ENCODE measurements at places on chromosomes 1 and 21. TPM values are rescaled to one million over a fixed set of nuclear protein-coding genes. Genes with fewer than 3 reads are reported as not detected.

- no peak for DNase-seq
- peaks cover 9% of the 10 kb centered on the region for H3K27me3 ChIP-seq
- H3K27ac ChIP-seq: no peak overlapping the region
- no peaks in the 10 kb centered on the region for H3K36me3 ChIP-seq
- H3K4me3 ChIP-seq: no peak overlapping the region
- no peaks in the 10 kb centered on the region for H3K4me1 ChIP-seq
Observed at GRCh38 chr1:230542681-230543080, 99.6 kb upstream of the COG2 start.

DNA sequence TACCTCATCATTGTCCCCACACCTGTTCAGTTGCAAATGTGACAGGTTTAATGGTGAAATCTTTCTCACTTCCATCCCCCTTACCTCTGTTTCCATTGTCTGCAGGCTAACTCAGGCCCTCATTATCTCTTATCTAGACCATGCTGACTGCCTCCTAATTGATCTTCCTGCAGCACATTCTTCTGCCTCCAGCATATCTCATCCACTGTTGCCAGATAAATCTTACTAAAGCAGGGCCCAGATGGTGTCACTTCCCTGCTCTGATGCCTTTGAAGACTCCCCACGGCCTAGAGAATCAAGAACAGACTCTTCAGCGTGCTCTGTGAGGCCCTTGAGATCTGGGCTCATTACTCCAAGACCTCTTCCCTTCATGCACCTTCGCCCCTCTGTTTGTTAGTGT is 230.1 kb downstream of the DUSP10 start:
- no peak overlapping the region for H3K27ac ChIP-seq
- DNase-seq: no peak
- H3K4me3 ChIP-seq: no peak overlapping the region
- no peaks in the 10 kb centered on the region for H3K36me3 ChIP-seq
- H3K27me3 ChIP-seq: no peaks in the 10 kb centered on the region
- no peaks in the 10 kb centered on the region for H3K4me1 ChIP-seq

GRCh38 chr1:85705940-85706339 is 2.3 kb downstream of the ZNHIT6 start:
- no peak overlapping the region for H3K27ac ChIP-seq
- H3K36me3 ChIP-seq: peaks cover 29% of the 10 kb centered on the region
- no peak for DNase-seq
- H3K4me1 ChIP-seq: peaks cover 18% of the 10 kb centered on the region

- no peak for DNase-seq
- no peaks in the 10 kb centered on the region for H3K27me3 ChIP-seq
- no peak overlapping the region for H3K4me3 ChIP-seq
- H3K27ac ChIP-seq: no peak overlapping the region
- H3K4me1 ChIP-seq: no peaks in the 10 kb centered on the region
Observed at GRCh38 chr1:150210706-150211105, 25.2 kb downstream of the ANP32E start.

DNA sequence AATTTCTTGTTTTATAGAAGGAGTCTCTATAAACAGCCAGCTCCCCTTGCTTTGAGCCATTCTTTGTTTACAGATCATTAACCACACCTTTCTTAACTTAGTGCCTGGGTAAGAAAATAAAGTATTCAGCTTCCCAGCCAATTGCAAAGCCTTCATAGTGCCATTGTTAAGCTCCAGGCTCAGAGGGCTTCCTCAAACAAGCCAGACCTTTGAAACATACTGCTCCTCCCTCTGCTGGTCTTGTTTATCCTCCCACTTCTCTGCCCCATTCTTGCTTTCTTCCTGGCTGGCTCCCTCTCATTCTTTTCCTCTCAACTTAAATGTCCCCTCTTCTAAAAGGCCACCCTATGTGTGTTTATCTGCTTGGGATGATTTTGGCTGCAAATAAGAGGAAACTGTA is 319.4 kb upstream of the ST6GALNAC5 start:
- no peak overlapping the region for H3K4me3 ChIP-seq
- H3K27ac ChIP-seq: no peak overlapping the region
- no peaks in the 10 kb centered on the region for H3K27me3 ChIP-seq
- DNase-seq: no peak
- H3K4me1 ChIP-seq: no peaks in the 10 kb centered on the region

DNA sequence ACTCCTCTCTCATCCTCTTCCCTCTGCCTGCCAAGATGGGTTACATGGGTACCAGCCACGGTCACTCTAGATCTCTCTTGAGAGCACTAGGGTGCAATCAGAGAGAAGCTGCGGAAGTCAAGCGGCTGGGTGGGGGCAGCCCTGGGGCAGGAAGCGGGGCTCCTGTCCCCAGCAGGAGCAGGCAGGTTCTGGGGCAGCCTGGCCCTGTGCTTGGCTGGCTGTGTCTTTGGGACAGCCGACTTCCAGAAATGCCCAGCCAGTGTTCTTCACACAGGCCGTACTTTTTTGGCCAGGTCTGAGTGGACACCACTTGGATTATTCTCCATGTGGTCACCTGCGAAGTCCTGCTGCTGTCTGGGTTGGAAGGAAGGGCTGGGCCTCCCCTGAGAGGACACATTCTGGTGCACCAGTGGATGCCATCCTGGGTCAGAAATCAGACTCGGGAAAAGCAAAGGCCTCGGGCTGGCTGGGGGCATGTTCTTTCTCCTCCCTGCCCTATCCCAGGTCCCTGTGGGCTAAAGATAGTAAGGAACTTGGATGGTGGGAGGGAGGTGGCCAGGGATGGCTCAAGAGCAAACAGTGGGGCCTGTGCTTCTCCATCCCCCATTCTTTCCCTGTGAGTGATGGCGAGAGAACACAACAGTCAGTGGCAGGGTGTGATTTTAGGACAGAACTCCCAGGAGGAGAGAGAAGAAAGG is 93.7 kb downstream of the ITPKB start:
- H3K27ac ChIP-seq: no peak overlapping the region
- H3K27me3 ChIP-seq: no peaks in the 10 kb centered on the region
- H3K4me1 ChIP-seq: peaks cover 7% of the 10 kb centered on the region
- DNase-seq: no peak

DNA sequence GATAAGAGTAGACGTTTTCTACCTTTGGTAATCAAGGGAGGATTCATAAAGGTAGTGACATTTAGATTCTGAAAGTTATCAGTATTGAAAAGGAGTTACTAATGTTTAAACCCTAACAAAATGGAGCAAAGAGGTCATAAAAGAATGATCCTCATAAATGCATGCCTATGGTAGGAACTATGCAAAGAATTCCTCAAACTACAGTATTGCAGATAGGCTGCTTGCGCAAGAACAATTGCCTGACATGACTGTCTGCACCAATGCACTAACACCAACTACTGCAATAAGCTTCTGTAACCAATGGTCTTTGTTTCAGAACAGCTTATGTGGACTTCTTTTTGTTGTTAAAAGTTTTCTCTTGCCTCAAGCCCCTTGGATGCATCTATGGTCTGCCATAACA is 597.3 kb upstream of the ADGRL4 start:
- peak; percentile 48 for DNase-seq
- no peaks in the 10 kb centered on the region for H3K4me1 ChIP-seq
- no peak overlapping the region for H3K27ac ChIP-seq
- no peaks in the 10 kb centered on the region for H3K27me3 ChIP-seq
- H3K36me3 ChIP-seq: no peaks in the 10 kb centered on the region
- no peak overlapping the region for H3K4me3 ChIP-seq

DNA sequence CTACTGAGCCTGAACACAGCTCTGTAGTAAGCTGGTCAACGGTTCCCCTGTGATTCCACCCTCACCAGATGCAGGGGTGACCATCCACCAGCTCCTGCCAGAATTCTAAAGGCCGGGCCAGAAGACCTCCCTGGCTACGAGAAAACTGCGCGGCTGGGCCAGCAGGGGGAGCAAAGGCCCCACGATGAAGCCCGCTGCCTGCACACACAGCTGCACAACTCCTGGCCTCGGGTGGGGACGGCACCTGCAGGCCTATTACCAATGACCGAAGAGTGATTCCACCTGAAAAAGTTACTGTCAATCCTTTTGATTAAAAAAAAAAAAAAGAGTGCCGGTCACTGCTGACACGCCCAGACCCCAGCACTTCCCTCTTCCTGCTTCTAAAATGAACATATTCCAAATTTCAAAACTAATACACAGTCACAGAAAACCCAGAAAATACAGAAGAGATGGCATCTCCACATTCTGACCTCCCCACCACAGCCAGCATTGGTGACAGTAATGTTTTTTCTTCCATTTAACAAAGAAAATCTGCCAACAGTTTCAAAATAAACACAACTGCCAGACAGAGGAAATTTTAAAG is 49.8 kb upstream of the RIPK4 start:
- H3K27ac ChIP-seq: peak overlapping the region; percentile 49
- peaks cover 5% of the 10 kb centered on the region for H3K4me1 ChIP-seq
- peak; percentile 73 for DNase-seq
- H3K4me3 ChIP-seq: no peak overlapping the region

DNA sequence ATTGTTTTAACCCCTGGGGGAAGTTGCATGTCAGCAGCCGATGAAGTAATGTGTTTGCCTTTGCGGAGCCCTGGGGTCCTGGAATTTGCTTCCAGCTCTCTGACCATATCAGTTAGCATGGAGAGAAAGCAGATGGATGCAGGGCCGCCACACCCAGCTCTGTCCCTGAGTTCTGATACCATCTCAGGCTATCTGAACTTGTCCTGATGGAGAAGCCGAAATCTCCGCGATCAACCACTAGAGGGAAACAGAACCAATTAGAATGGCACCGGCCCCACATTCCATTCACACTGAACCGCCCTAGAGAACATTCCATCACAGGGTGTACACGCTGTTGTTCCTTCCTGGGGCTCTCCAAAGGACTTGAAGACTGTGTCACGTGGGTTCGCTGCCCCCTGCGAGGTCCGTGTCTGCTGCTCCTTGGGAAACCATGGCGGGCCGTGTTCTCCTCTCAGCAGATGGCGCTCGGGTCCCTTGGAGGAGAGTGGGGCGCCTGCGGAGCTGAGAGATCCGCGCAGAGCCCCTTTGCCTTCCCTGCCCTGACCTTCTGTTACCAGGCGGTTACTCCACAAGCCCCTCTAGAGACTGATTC is 75.4 kb downstream of the ABCA4 start:
- peaks cover 38% of the 10 kb centered on the region for H3K4me1 ChIP-seq
- DNase-seq: peak; percentile 98
- no peaks in the 10 kb centered on the region for H3K36me3 ChIP-seq
- peak overlapping the region; percentile 36 for H3K4me3 ChIP-seq
- peak overlapping the region; percentile 37 for H3K27ac ChIP-seq

DNA sequence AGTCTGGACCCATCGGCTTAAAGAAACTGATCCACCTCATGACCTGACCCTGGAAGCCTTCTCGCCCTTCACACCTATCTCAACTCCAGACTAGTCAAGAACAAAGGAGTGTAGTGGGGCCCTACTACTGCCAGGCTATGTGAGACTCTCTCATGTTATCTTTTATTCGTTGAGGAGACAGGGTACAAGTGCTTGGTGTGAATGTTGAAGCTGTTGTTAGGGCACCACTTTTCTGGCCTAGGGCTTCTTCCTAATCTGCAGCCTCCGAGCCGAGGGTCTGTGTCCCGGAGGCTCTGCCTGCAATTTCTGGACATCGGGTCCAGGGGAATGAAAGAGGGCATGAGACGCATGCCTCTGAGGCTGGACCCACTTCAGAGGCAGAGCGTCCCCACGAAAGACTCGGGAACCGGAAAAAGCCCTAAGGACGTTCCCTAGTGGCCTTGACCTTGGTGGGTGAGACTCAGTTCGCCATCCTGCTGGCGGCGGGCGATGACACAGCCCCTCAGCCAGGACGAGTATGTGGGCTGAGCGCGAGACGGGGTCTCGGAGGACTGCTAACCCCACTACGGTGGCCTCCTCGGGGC is 671 bp downstream of the DNAJC11 start:
- DNase-seq: peak; percentile 50
- H3K27ac ChIP-seq: peak overlapping the region; percentile 66
- H3K27me3 ChIP-seq: no peaks in the 10 kb centered on the region
- H3K36me3 ChIP-seq: no peaks in the 10 kb centered on the region

DNA sequence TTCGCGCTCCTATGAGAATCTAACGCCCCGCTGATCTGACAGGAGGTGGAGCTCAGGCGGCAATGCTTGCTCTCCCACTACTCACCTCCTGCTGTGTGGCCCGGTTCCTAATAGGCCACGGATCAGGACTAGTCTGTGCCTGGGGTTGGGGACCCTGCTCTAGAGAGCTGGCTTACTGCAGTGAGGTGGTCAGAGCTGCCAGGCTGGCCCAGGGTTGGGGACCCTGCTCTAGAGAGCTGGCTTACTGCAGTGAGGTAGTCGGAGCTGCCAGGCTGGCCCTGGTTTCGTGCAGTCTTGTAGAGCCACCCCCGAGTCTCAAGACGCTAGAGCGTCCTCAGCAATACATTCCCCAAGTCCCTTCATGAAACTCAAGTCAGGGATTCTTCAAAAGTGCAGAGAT is 27.5 kb downstream of the SLC37A1 start:
- no peak overlapping the region for H3K27ac ChIP-seq
- H3K27me3 ChIP-seq: peaks cover 6% of the 10 kb centered on the region
- DNase-seq: no peak
- H3K36me3 ChIP-seq: no peaks in the 10 kb centered on the region
- no peaks in the 10 kb centered on the region for H3K4me1 ChIP-seq

GRCh38 chr1:169298441-169298840 is 69.2 kb downstream of the NME7 start:
- H3K4me3 ChIP-seq: no peak overlapping the region
- H3K27ac ChIP-seq: no peak overlapping the region
- H3K36me3 ChIP-seq: no peaks in the 10 kb centered on the region
- no peaks in the 10 kb centered on the region for H3K4me1 ChIP-seq

Gene NMNAT2
- 3.6 TPM for polyA plus RNA-seq

Gene KRTAP22-2
- polyA plus RNA-seq: not detected

Gene GJB3
- not detected for polyA plus RNA-seq
